ENCODE measurements at places on chromosomes 13 and 19.

GRCh38 chr13:79457390-79457789 is 23.6 kb upstream of the NDFIP2 start:
- DNase-seq, result no peak

GRCh38 chr13:41673640-41674039 is 216.3 kb downstream of the RGCC start:
- DNase-seq, result no peak

DNA sequence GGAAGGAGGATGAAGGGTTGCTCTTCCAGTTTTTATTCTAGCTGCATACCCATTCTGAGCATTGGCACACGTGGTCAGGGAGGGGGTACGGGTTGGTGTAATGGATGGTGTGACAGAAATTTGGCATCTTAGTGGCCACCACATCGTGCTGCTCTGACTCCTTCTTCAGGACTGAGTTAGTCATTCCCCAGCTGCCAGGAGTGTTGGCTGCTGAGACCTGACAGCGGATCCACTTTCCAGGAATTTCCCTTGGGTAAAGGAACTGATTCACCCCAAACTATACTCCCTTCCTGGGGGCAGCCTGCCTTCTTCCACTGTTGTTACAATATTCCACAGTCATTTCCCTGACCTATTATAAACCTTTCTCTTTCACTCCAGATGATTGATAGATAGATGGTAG is 595.5 kb upstream of the KLHL1 start:
- DNase-seq, result no peak

- DNase-seq, result no peak
Measured at GRCh38 chr13:48892688-48893075, 83.0 kb upstream of the FNDC3A start.

GRCh38 chr13:105343134-105343806 is 1192.2 kb downstream of the EFNB2 start:
- no peak for DNase-seq

GRCh38 chr19:36986601-36987000 is 70.5 kb downstream of the ZNF568 start:
- DNase-seq, result no peak

All from Calu3 (cell line).